Substantia nigra (tissue), 51 donors: ENCODE measurements at places on chromosomes 12 and 14.
A peak's percentile ranks its signal among the peaks of the same experiment; 100 is the strongest.

GRCh38 chr14:104537613-104537988 is 42.0 kb upstream of the C14orf180 start:
- no peak for DNase-seq

DNA sequence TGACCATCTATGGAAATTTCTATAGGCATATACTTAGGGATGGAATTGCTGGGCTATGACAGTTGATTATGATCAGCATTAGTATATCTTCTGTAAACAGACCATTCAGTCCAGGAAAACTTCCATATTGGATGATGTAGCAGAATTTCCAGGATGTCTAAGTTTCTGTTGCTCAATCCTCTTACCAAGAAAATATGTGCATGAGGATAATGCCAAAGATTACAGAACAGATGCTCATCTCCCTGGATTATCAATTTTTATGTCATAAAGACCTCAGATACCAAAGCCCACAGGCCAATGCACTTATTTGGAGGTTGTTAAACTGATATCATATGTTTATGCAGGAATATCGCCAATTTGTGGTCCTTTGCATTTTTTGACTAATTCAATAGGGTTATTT is 354.4 kb upstream of the FLRT2 start:
- DNase-seq, result no peak

DNA sequence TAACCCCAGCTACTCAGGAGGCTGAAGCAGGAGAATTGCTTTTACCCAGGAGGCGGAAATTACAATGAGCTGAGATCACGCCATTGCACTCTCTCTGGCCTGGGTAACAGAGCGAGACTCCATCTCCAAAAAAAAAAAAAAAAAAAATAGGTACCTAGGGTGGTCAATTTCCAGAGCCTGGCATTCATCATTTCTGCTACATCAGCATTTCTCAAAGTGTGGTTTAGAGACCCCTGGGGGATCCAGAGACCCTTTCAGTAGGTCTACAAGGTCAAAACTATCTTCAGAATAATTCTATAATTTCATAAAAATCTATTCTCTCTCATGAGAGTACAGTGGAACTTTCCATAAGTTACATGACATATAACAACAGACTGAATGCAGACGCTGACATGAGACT is 19.9 kb downstream of the CERS5 start:
- no peak for DNase-seq

- DNase-seq, result no peak
Measured at GRCh38 chr14:90976101-90976500, 84.3 kb downstream of the RPS6KA5 start.

DNA sequence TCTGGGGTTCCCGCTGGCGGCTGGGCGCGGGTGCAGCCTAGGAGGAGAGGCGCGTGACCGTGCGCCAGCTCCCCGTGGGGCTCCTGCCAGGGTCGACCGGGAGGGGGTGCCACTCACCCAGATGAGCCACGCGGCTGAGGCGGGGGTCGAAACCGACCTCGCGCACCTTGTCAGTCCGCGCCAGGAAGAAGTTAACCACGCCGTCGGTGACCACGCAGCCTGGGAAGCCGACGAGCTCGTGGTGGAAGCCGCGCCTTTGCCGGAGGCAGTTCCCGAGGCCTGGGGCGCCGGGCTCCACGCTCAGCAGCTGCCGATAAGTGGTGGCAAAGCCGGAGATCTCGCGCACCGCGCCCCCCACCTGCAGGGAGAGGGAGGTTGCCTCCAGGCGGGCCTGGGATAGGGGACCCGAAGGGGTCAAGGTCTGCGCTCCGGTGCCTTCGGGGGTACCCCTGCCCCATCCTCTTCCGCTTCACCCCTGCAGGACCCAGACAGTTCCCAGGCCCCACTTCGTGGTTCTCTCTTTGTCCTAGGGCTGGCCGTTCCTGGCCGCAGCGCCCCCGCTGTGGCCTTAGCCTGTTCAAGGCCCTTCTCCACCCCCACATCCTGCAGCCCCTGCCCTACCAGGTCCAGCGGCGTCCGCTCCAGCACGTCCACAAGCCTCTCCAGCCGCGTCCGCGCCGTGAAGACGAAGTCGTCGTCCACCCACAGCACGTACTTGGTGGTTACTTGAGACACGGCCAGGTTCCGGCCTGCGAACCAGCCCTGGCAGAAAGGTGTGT is 5.3 kb downstream of the B4GALNT1 start:
- DNase-seq, result no peak

DNA sequence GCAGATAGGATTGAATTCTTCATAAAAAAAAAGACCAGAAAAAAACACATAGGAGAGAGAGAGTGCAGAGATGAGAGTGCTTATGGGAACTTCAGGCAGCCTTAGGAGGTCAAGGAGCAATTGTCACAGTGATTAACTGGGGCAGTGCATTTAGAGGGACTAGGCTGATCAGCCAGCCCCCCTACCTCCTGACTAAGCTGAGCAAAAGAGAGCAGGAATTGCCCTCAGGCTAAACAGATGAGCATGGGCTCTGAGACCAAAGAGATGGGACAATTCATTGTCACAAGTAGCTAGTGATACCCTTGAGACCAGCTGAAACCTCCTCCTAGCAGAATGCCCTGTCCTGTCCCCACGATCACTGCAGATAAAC is 124.0 kb downstream of the BTG1 start:
- no peak for DNase-seq

- no peak for DNase-seq
Measured at GRCh38 chr14:55419663-55420062, 8.0 kb upstream of the ATG14 start.

- no peak for DNase-seq
Measured at GRCh38 chr14:29493849-29494248, 433.8 kb downstream of the PRKD1 start.

- DNase-seq, result no peak
Measured at GRCh38 chr14:28119849-28120248, 646.7 kb upstream of the FOXG1 start.

- no peak for DNase-seq
Measured at GRCh38 chr12:72275526-72275925, 3.4 kb downstream of the TRHDE start.

- DNase-seq, result no peak
Measured at GRCh38 chr12:72273499-72273837, 1.3 kb downstream of the TRHDE start.

GRCh38 chr12:32395026-32395425 is 4.3 kb upstream of the FGD4 start:
- DNase-seq, result no peak

DNA sequence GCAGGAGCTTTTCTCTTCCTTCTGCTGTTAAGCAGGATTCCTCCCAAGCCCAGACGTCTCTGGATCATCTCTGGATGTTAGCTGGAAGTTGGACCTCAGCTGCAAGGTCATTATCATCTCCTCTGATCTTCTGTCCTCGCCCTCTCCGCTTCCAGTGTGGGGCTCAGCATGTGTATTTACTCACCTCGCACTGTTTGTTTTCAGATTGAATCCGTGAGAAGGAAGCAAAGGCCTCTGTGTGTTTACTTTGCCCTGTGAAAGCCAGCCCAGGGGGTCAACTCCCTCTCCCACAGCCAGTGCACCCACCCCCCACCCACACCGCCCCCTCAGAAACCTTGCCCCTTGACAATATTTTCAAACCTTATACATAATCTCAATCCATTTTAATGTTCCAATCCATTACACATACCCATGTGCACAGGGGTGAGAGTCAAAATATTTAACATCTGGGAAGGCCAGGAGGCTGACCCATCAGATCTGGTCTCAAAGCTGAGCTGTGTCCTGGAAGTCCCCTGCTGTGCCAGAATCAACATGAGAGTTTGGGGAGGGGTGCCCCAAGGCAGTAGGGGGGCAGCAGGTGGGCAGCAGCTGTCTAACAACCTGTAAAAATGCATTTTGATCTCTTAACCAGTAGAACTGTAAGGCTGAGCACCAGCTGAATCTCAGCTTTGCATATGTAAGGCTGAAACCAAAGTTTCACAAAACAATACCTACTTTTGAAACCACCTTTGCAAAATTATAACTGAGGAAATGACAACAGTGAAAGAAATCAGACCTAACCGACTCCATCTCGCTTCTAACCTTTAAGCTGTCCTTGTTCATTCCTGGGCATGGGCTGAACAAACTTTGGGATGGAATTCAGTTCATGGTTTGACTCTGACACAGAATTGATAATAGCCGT is 157.9 kb downstream of the ZNF664 start:
- DNase-seq, result no peak

DNA sequence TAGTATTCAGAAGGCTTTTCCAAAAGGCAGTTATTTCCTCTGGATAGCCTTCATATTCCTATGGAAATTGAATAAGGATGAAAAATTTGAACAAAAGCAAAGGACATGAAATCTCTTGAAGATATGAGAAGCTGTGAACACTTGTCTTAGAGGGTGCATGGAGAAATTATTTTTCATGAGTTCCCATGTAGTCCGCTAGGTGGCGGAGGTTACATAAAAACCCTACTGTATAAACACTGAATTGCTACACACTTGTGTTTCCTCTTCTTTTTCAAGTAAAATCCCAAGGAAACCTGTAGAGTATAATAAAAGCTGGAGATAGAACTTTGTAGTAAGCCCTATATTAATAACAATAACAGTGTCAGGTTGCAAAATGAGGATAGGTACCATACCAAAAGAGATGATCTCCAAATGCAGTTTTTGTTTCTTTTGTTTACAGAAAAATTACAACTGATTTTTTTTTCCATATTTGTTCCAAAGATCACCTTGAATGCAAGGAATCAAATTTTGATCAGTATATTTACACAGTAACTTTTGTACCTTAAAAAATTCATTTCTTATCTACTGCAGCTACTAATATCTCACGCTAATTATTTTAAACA is 37.8 kb upstream of the OR4E1 start:
- DNase-seq, result no peak

DNA sequence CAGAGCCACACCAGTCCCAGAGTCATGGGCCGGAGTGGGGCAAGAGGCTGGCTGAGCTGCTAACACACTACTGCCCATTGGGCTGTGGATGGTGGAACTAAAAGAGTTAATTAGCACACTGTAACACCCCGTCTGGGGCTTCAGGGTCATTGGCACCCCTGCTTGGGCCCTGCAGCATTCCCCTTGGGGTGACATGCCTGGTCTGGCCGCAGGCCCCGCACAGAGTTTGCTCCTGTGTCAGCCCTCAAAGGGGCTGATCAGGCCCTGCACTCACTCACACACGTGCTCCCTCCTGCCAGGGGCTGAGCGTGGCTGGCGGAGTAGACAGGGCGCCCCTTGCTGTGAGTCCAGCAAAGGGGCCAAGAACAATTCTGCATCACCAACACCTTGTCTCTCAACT is 1499.6 kb upstream of the TMEM132C start:
- no peak for DNase-seq

- DNase-seq, result no peak
Measured at GRCh38 chr14:25350021-25350420, 300.1 kb upstream of the STXBP6 start.

GRCh38 chr12:54000116-54001114 is at the start of gene HOXC9:
HOXC9 (plus strand) TSS chr12:54000161; CDS start chr12:54000189, 28 bp downstream.
- DNase-seq, result no peak

DNA sequence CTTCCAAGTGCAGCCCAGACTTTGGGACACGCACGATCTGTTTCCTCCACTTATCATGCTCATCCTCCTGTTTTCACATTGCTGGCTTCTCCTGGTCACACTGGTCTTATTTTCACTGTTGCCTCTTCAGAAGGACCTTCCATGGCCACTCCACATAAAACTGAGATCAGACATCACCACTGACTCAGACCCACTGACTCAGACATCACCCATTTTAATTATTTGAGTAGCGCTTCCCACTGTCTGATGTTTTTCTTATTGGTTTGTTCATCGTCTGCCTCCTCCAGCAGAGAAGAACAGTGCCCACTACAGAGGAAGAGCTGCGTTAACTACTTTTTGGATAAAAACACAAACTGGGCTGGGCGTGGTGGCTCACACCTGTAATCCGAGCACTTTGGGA is 270.5 kb upstream of the PWP1 start:
- DNase-seq, result no peak

GRCh38 chr14:72737560-72737943 is 156.3 kb downstream of the DPF3 start:
- no peak for DNase-seq

DNA sequence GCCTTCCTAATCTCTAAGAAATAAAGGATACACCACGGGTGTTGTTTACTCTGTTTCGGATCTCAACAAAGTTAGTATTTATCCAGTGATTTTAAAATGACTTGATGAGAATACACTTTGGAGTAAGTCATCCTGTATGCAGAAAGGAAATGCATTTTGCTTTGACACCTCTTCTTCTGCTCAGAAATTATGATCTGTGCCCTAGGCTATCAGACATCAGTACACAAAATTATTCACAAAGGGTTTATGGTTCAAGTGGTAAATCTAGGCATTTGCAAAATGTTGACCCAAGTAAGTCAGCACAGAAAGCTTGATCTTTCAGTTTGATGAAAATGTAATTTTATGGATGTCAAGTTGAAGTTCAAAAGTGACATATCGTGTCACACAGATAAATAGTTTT is 248.5 kb downstream of the ATP23 start:
- no peak for DNase-seq

DNA sequence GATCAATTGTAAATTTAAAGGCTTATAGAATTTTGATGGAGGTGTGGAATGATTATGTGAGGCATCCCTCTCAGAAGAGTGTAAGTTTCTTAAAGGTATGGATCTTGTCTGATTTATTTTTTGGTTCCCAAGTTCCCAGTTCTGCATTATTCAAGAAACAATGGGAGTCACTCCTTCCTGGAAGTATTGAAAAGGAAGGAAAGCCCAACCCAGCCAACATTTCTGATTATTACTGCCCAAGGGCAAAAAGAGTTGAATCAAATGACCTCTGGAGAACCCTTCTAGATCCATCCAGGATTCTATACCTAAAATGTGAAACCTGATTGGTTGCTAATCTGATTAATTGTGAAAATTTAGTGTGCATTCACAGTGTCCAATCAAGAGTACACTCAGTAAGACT is 166.2 kb downstream of the ANO2 start:
- no peak for DNase-seq

- DNase-seq, result no peak
Measured at GRCh38 chr12:58750484-58750883, 169.8 kb downstream of the LRIG3 start.

- peak; percentile 46 for DNase-seq
Measured at GRCh38 chr12:121326996-121327674, 25.1 kb downstream of the ANAPC5 start.

DNA sequence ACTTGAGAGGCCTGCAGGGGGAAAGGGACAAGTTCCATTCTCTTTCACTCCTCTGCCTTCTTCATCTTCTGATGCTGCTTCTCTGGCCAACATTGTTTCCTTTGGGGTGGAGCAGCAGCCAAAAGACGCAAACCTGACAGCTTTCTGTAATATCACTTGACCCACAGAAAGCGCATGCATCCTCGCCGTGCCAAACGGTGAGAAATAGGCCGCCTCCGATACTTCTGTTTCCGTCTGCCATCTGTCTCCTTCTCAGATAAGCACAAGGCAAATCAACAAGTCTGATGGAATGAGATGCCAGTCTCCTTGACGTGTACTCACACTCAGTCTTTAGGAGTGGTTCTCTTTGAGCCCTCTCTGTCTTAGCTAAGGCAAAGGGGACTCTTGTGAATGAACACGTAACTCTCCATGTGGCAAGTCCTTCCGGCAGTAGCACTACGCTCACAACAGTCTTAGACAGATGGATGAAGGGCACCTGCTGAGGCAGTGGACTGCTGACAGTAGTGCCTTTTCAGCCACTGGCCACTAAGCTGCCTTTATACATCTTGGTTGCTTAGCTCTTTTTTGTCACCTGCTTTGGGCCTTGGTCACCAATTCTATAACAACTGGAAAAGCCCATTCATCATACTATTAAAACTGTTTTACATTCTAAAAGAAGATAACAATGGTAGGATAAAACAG is 214.1 kb downstream of the FBXL14 start:
- no peak for DNase-seq
